ENCODE measurements at places on chromosomes 3 and 15. TPM values are rescaled to one million over a fixed set of nuclear protein-coding genes. Genes with fewer than 3 reads are reported as not detected.

DNA sequence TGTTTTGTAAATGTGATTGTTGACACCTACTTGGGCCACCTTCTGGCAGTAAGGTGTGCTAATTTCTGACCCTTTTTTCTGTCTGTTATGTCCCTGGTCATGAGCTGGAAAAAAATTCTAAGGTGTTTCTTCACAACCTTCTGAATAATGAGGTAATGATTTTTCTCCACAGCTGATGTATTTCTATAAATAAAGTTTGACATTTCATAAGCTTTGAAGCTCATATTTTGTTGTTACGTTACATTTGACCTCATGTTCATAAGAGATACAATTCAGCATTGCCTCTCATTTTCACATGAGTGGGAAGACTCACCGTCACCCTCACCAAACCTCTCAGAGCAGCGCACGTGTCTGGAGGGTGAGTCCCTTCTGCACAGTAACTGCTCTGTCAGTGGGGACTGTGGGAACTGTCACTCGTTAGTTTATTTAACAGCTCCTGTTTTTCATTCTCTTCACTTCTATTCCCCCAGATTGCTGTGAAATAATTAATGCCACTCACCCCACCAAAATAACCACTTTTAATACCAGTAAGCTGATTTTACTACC is 140.9 kb downstream of the PLCL2 start:
- H3K4me1 ChIP-seq, result no peaks in the 10 kb centered on the region
- no peak overlapping the region for H3K27ac ChIP-seq
- H3K27me3 ChIP-seq, result no peaks in the 10 kb centered on the region
- no peaks in the 10 kb centered on the region for H3K36me3 ChIP-seq

GRCh38 chr3:119380697-119381096 is 82.7 kb downstream of the TMEM39A start:
- DNase-seq, result no peak
- H3K27ac ChIP-seq, result no peak overlapping the region
- no peaks in the 10 kb centered on the region for H3K36me3 ChIP-seq
- no peaks in the 10 kb centered on the region for H3K4me1 ChIP-seq
- H3K4me3 ChIP-seq, result no peak overlapping the region

BRPF1 gene
- polyA plus RNA-seq, result 11.3 TPM

- H3K27ac ChIP-seq, result no peak overlapping the region
- no peak overlapping the region for H3K4me3 ChIP-seq
- H3K27me3 ChIP-seq, result no peaks in the 10 kb centered on the region
- DNase-seq, result no peak
These were observed 72.8 kb downstream of the CD200R1L start for GRCh38 chr3:112773864-112774263.

IGSF10 gene
- 0.59 TPM for polyA plus RNA-seq

DNA sequence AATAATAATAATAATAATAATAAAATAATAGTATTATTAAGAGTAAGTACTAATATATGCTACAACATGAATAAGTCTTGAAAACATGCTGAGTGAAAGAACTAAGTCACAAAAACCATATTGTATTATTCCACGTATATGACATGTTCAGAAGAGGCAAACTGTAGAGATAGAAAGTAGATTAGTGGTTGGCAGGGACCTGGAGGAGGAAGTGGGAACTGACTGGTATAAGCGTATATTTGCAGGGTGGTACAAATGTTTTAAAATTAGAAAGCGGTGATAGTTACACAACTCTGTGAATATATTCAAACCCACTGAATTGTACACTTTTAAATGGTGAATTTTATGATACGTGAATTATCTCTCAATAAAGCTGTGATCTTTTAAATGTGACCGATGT is 32.8 kb downstream of the LRRK1 start:
- H3K27me3 ChIP-seq, result no peaks in the 10 kb centered on the region
- H3K27ac ChIP-seq, result no peak overlapping the region

CAMK1 gene
- 5.3 TPM for polyA plus RNA-seq

GRCh38 chr15:64315216-64315615 is 40.8 kb downstream of the CSNK1G1 start:
- no peak for DNase-seq
- no peak overlapping the region for H3K27ac ChIP-seq
- H3K36me3 ChIP-seq, result no peaks in the 10 kb centered on the region
- peaks cover 3% of the 10 kb centered on the region for H3K4me1 ChIP-seq
- H3K27me3 ChIP-seq, result no peaks in the 10 kb centered on the region

DNA sequence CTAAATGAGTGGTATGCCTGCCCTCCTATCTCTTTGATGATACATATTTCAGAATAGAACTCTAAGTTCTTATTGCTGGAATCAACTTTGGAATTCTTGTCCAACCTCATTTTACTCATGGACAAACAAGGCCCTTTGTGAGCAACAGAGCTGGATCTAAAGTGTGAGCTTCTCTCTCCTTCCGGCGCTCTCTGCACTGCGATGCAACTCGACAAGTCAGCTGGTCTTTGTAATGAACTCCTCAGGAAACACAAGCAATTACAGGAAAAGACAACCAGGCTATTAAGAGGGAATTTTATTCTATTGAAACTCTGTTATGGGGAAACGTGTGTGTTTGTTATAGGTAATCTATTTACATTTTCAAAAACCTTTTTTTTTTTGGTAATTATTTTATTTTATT is 20.3 kb upstream of the NRROS start:
- no peaks in the 10 kb centered on the region for H3K36me3 ChIP-seq
- no peak for DNase-seq
- H3K27ac ChIP-seq, result no peak overlapping the region
- no peaks in the 10 kb centered on the region for H3K4me1 ChIP-seq
- H3K27me3 ChIP-seq, result no peaks in the 10 kb centered on the region
- no peak overlapping the region for H3K4me3 ChIP-seq

DNA sequence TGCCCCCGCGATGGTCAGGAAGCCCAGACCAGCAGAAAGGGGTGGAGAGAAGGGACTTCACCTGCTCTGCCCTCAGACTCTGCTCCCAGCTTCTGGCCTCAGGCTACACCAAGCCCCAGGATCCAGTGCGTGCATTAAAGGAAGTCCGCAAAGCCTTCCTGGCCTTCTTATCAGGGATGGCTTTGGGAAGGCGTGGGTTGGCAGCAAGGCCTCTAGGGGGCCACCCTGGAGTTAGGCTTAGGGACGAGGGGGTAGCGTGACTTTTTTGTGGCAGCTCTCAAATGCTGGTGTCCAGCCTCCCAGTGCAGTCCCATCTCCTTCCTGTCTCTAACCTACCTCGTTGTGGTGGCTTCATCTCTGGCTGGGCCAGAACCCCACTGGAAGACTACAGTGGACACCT is 18.9 kb upstream of the RPL29 start:
- no peak overlapping the region for H3K27ac ChIP-seq
- H3K36me3 ChIP-seq, result no peaks in the 10 kb centered on the region
- no peak overlapping the region for H3K4me3 ChIP-seq

GRCh38 chr3:2706144-2706835 is 403.9 kb downstream of the IL5RA start:
- no peaks in the 10 kb centered on the region for H3K4me1 ChIP-seq
- DNase-seq, result no peak
- H3K27ac ChIP-seq, result no peak overlapping the region
- H3K36me3 ChIP-seq, result no peaks in the 10 kb centered on the region
- no peak overlapping the region for H3K4me3 ChIP-seq
- H3K27me3 ChIP-seq, result no peaks in the 10 kb centered on the region

TPRG1 gene
- 0.11 TPM for polyA plus RNA-seq

GRCh38 chr3:122825460-122825859 is 30.6 kb downstream of the SLC49A4 start:
- no peak overlapping the region for H3K4me3 ChIP-seq
- no peak overlapping the region for H3K27ac ChIP-seq
- DNase-seq, result no peak
- no peaks in the 10 kb centered on the region for H3K36me3 ChIP-seq
- H3K27me3 ChIP-seq, result no peaks in the 10 kb centered on the region

- H3K4me1 ChIP-seq, result no peaks in the 10 kb centered on the region
- H3K4me3 ChIP-seq, result no peak overlapping the region
- H3K27me3 ChIP-seq, result no peaks in the 10 kb centered on the region
- no peak for DNase-seq
- H3K27ac ChIP-seq, result no peak overlapping the region
- H3K36me3 ChIP-seq, result no peaks in the 10 kb centered on the region
These were observed 78.7 kb downstream of the KLF13 start for GRCh38 chr15:31405200-31405920.

C15orf62 gene
- 0.19 TPM for polyA plus RNA-seq

MTHFS gene
- polyA plus RNA-seq, result 27.3 TPM

DNA sequence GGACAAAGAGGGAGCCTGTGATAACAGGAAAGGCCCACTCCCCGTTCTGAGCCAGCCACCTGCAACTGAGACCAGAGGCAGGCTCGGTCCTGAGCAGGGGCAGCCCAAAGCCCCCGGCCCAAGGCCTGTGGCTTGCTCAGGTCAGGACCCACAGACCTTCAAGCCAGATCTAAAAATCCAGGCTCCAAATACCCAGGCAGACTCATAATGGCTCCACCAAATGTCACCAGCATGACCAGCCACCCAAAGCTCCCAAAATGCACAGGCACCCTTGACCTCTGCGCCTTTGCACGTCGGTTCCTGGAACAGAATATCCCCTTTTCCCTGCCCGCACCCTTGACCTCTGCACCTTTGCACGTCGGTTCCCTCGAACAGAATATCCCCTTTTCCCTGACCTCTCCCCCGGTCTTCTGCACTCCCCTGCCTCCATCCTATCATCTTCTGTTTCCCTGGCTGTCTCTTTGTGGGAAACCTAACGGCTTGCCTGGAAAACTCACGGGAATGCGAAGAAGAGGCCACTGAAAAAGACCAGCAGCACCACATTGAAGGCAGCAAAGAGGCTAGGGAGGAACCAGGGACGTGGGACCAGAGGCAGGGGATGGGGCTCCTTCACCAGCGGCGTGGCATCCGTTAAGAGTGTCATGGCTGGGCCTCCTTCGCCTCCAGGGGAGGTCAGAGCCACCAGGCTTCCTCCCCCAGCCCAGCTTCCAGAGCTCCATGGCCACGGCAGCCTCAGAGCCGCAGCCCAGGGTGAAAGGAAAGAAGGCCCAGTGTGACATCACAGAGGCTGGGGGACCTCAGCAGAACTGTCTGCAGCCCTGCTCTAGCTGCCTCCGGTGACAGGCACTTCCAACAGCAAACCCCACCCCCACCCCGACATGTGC is at the start of gene ZDHHC19:
ZDHHC19 (minus strand) TSS at position 728 of the 884 bp plus-strand sequence; CDS start at position 643, 85 bp downstream.
- no peak for DNase-seq
- no peaks in the 10 kb centered on the region for H3K36me3 ChIP-seq
- H3K4me1 ChIP-seq, result no peaks in the 10 kb centered on the region
- no peak within 1 kb of the TSS for H3K4me3 ChIP-seq

DNA sequence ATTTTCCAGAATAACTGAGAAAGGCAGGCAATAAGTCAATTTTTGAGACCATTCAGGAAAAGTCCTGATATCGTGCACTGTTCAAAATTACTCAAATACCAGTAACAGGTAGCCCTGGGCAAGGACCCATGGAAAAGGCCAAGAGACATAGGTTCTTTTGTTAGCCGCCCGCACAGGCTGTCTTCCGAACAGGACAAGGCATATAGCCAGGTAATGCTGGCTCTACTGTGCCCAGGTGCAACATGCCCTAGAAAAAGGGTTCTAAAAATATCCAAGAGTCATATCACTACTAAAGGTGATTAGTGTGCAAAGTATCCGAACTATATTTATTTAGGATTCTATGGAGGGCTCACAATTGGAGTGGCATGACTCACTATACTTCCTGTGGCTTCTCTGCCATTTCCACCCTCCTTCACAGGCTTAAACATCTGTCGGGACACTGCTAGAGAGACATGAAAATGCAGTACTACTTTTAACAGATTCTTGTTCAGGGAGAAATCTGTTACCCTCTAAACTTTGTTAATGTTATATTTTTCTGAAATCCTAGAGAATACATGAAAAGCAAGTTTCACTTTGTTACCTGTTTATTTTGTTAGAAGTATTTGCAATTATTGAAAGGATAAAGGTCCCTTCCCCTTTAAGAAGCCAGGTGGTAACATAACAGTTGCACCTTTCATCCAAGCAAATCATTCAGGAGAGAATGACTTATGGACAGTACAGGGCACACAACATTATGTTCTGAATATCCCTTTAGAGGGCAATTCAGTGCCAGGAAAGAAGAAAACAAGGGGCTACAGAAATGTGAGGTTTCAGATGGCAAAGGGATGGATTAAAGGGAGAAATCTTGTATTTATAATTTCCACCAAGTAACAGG is 293.3 kb upstream of the THBS1 start:
- no peaks in the 10 kb centered on the region for H3K27me3 ChIP-seq
- H3K36me3 ChIP-seq, result no peaks in the 10 kb centered on the region
- no peak for DNase-seq
- H3K27ac ChIP-seq, result no peak overlapping the region

CSPG4 gene
- polyA plus RNA-seq, result 1.9 TPM

DNA sequence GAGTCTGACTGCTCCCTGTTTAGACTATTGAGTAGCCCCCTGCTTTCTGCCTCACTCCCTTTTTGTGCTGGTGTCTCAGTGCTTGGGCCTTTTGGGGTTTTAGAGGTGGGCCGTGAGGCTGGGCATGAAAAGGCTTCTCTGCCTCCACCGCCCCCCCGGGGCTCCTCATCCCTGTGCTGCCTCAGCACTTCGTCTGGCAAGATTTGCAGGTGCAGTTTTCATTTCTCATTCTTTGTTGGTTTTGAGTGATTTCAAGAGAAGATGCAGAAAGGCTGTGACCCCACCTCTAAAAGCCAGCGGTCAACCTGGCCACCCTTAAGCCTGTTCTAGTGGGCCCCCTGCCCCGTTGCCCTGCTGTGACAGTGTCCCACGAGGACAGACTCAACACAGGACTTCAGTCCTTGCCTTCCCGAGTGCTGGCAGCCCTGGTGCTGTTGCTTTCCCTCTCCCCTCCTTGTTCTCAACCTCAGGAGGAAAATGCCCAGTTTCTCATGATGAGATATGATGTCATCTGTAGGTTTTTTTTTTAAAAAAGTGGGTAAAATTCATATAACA is 38.0 kb downstream of the APBA2 start:
- no peaks in the 10 kb centered on the region for H3K36me3 ChIP-seq
- H3K4me3 ChIP-seq, result no peak overlapping the region
- no peaks in the 10 kb centered on the region for H3K4me1 ChIP-seq
- no peak for DNase-seq
- no peak overlapping the region for H3K27ac ChIP-seq

NGLY1 gene
- 3.1 TPM for polyA plus RNA-seq

TMIE gene
- polyA plus RNA-seq, result 0.64 TPM

GRCh38 chr15:70382762-70383458 is 285.2 kb upstream of the TLE3 start:
- H3K36me3 ChIP-seq, result no peaks in the 10 kb centered on the region
- H3K27ac ChIP-seq, result no peak overlapping the region
- DNase-seq, result no peak
- no peak overlapping the region for H3K4me3 ChIP-seq

MYZAP gene
- polyA plus RNA-seq, result 0.41 TPM

DNA sequence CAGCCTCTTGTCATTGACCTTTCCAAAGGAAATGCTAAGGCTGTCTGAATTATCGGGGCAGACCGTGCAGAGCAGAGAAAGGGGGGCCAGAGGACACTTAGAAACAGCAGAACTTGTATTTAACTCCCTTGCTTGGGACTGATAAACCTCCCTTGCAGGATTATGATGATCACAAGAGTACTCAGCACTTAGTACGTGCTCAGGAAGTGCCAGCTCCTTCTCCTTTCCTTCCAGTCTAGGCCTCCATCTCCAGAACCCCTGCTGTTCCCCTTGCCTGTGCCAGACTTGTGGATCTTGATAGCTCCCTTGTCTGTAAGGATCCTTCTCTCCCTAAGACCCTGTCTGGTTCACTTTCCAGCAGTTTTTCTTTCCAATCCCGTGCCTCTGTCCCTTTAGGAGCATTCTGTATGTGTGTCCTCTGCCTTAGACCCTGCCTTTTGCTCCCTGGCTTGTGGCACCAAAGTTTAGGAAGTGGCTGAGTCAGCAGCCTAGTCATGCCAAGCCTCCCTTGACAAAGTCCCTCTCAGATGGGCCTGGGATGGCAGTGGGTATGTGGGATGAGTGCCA is 747 bp downstream of the SORD start:
- H3K4me3 ChIP-seq, result peak overlapping the region; percentile 92
- no peaks in the 10 kb centered on the region for H3K27me3 ChIP-seq
- DNase-seq, result no peak
- no peaks in the 10 kb centered on the region for H3K36me3 ChIP-seq

All from H1 (cell line).